ENCODE measurements at places on chromosomes 5 and 9.

GRCh38 chr5:150317048-150318003 lies 14.6 kb upstream of the ARSI start:
- DNase-seq = no peak

DNA sequence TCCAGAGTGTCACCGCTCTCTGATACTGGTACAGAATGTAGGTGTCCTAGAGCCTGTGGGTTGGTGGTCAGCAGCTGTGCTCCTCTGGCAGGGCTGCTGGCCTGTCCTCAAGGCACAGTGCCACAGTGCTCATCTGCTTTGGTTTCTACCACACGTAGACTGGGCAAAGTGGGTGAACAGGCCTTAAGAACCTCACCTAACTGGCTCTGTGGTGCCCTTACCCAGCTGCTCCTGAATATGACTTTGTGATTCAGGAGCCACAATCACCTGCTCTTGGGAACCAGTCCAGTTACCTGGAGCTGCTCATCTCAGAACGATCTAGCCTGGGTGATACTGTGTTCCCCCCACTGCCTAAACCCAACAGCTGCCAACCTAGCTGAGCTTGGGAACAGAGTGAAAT lies 6.4 kb downstream of the NOP16 start:
- no peak for DNase-seq

- no peak for DNase-seq
Observed at GRCh38 chr5:174616036-174616435, 108.3 kb upstream of the MSX2 start.

GRCh38 chr5:123401320-123401719 lies 21.9 kb downstream of the CEP120 start:
- no peak for DNase-seq

DNA sequence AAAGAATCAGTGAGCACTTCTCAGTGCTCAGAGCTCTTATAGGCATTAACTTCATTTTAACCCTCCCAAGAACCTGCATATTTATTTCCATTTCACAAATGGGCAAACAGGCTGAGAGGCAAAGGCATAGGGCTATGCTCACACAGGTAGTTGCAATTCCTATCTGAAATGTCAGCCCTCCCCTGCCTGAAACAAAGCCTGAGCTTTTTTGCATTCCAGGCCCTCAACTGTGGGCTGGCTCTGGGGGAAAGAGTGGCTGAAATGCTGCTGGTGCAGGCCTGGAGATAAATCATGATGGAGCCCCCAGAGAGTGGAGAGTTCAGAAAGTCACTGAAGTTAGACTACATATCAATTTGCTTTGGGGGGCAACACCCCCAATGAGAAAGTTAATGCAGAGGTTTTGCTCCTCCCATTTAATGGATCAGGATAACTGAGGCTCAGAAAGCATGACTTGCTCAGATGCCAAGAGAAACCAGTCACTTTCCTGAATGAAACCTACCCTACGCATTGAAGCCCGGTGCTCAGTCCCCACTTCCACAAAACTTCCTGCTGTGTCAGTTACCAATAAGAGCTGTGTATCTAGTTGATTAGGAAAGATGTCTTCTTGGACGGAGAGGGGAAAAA lies 5.6 kb downstream of the DRD1 start:
- no peak for DNase-seq

- DNase-seq = no peak
Observed at GRCh38 chr9:79588488-79589223, 16.9 kb downstream of the TLE4 start.

GRCh38 chr9:79812507-79813257 lies 240.9 kb downstream of the TLE4 start:
- peak; percentile 24 for DNase-seq

DNA sequence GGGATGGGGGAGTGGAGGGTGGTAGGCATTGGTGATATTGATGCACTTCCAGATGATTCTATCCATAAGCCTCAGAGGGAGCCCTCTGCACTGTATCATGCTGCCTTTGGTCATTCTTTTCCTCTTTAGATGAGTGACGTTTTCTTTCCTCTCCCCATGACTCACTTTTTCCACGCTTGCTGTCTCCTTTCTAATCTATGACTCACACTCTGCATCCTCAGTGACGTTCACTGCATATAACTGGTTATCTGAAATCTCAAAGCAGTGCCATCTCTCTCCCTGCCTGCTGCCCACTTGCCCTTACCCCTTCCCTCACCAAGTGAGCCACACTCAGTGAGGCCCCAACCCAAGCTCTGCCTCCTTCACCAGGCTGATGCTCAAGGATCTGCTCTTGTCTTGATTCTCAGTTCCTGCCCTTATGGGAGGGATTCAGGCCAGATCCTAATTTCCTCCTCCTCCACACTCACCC lies 31.6 kb downstream of the PTGS1 start:
- peak; percentile 91 for DNase-seq

DNA sequence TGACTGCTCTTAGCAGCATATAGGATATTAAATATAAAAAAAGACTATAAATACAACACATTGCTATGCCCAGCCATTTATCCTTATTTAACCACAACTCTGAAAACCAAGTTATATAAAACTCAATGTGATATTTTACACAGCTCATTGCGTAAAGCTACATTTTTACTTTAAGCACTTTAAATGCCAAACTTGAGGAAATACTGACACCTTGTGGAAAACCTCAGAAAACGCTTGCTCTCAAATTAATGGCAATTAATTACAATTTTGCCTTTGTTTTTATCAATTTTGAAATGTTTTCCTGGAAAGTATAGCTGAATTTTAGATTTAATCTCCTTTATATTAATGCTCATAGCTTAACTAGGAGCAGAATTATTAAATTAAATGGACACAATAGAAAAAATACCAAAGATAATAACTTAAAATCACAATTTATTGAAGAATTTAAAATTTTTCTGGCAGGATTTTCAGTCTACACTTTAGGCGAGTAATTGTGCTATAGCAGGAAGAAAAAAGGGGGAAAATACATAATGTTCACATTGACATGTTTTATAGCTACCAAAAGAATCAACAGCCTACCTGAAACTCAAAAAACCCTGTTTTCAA lies 25.2 kb upstream of the PLAC8L1 start:
- DNase-seq = peak; percentile 28

GRCh38 chr9:137308057-137308619 lies 6.1 kb upstream of the NRARP start:
- no peak for DNase-seq

GRCh38 chr9:137477778-137478612 lies 18.9 kb upstream of the NSMF start:
- DNase-seq = no peak

DNA sequence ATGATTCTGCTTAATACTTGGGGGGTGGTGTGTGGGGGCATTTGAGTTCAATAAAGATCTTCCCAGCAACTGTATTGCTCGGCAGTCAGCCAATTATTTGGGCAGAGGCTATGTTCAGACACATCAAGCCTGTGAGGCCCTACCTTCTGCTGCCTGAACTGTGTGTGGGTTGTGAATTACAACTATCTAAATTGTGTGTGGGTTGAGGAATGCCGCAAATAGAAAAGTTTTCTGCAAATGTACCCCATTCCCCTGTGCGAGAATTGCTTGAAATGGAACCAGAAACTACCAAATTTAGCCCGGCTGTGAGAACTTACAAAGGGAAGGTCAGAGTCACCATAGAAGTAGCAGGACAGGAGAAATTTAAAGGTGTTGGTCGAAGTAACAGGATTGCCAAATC lies 360.0 kb upstream of the PIK3R1 start:
- DNase-seq = no peak

DNA sequence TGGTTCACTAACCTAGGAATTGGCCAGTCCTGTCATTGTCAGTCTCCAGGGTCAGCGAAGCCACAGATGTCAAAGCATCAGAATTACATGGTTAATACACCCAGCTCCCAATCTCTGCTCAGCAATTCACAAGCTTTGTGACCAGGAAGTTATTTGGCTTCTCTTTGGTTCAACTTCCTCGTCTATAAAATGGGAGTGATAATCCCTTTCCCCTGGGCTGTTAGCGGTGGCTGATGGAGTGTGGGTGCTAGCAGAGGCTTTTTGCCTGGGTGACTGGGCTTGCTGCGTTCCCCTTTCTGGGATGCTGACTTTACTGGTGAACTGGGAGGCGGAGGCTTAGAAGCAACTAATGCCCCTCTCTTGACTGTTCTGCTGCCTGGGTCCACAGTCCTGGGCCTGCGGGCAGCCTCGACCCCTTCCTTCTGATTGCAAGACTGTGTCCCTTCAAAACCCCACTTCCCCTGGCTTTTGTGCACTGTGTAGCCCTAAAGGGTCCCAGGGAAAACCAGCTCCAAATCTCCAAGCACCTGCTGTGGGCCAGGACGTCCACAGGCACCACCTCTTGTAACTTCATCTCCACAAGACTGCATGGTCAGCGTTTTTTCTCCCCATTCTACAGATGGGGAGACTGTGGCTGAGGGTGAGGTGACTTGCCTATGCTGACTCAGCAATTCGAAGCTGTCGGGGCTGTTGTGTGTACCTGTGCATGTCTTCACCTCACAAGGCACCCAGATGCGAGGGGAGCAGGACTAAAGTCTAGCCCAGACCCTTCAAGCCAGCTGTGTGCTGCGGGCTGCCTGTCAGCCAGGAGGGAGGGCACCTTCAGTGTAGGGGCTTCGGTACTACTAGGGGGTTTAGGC lies 45.2 kb upstream of the NEURL1B start:
- DNase-seq = no peak

- DNase-seq = no peak
Observed at GRCh38 chr5:177373806-177374205, 10.4 kb upstream of the SLC34A1 start.

- no peak for DNase-seq
Observed at GRCh38 chr5:170067574-170068170, 38.0 kb upstream of the FOXI1 start.

- peak; percentile 12 for DNase-seq
Observed at GRCh38 chr9:110640736-110641135, 27.9 kb upstream of the MUSK start.

- DNase-seq = peak; percentile 30
Observed at GRCh38 chr9:75588808-75589207, 301.7 kb upstream of the PCSK5 start.

GRCh38 chr5:180009581-180009980 lies 62.0 kb downstream of the RNF130 start:
- DNase-seq = no peak

DNA sequence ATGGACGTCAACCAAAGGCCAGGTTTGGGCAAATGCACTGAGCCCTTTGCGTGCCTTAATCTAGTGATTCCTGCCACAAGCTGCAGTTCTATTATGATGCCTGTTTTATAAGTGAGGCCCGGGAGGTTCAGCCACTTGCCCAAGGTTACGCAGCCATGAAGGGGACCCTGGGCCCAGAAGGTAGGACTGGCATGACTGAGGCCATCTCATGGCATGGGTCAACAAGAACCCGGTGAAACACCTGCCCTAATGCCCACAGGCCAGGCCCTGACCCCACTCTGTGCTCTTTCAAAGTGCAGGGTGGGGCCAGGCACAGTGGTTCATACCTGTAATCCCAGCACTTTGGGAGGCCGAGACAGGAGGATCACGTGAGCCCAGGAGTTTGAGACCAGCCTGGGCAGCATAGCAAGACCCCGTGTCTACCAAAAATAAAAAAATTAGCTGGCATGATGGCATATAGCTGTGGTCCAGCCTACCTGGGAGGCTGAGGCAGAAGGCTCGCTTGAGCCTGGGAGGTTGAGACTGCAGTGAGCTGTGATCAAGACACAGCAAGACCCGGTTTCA lies 8.6 kb downstream of the NINJ1 start:
- DNase-seq = no peak
